ENCODE measurements at places on chromosomes 2 and 18.

GRCh38 chr2:30940839-30941238 is 133.6 kb upstream of the CAPN13 start:
- DNase-seq: no peak

DNA sequence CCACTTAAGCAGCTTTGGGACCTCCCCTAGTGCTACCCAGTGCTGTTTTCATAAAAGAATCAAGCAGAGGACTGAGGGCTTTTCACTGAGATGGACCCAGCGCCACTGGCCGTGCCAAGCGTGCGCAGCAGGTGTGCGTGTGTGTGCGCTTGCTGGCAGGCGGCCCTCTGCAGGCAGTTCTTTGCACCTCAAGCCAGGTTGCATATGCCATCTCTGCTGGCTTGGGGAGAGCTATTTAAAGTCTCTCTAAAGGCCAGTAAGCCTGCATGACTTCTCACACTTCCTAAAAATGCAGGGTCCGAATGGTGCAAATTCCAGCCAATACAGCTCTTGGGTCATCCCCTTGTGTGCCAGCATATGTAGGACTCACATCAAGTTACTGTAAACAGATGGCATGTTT is 255.5 kb downstream of the RNF152 start:
- no peak for DNase-seq

- DNase-seq: no peak
These were observed 109.3 kb upstream of the SP5 start for GRCh38 chr2:170605862-170606261.

GRCh38 chr18:70931942-70932814 is 643.3 kb downstream of the SOCS6 start:
- no peak for DNase-seq

GRCh38 chr2:226366920-226367319 is 432.7 kb downstream of the IRS1 start:
- DNase-seq: no peak

DNA sequence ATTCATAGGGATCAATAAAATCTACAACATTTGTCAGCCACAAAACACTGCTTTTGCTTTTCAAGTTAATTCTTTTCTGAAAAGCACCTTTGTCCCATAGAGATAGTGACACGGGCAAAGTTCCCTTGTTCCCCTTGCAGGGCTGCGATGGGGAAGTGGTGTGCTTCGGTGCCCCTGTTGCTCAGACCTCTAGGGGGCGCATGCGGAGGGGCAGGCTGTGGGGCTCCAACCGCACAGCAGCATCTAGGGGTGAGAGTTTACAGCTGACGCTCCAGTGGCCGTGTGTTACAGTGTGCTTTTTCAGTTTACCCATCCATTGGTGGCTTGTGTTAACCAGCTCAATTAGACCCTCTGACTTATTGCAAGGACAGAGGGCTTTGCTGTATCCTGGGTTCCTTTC is 1432.2 kb upstream of the ACVR2A start:
- no peak for DNase-seq

- DNase-seq: peak; percentile 51
These were observed 90.3 kb downstream of the RBMS1 start for GRCh38 chr2:160402997-160403979.

GRCh38 chr2:237096201-237096600 is 10.5 kb downstream of the COPS8 start:
- DNase-seq: no peak

DNA sequence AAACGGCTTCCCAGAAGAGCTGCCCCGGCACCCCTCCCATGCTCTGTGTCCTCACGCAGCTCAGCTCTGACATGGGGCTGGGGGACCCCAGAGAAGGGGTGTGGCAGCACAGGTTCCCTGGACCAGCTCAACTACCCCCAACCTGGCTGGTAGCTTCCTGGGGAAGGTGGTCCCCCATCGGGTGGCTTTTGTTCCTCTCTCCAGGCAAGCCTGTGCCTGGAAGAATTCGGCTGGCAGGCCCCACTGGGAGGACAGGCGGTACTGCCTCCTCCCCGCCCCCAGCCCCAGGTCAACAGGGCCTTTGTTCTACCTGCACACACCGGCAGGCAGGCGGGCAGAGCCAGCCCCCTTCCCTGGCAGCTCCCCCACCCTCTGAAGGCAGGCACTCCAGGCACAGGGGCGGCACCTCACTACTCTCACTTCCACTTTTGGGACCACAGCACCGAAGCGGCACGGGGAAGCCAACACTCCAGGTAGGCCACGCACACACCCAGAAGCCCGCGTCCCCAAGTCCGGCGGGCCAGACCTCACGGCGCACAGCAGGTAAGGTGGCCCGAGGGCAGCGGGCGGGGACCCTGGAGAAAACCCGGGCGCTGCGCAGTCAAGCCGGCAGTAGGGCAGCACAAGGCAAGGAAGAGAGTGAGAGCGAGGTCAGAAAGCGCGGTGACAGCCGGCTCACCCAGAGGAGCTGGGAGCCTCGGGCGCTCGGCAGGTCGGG is 1.3 kb downstream of the HS6ST1 start:
- DNase-seq: peak; percentile 42

DNA sequence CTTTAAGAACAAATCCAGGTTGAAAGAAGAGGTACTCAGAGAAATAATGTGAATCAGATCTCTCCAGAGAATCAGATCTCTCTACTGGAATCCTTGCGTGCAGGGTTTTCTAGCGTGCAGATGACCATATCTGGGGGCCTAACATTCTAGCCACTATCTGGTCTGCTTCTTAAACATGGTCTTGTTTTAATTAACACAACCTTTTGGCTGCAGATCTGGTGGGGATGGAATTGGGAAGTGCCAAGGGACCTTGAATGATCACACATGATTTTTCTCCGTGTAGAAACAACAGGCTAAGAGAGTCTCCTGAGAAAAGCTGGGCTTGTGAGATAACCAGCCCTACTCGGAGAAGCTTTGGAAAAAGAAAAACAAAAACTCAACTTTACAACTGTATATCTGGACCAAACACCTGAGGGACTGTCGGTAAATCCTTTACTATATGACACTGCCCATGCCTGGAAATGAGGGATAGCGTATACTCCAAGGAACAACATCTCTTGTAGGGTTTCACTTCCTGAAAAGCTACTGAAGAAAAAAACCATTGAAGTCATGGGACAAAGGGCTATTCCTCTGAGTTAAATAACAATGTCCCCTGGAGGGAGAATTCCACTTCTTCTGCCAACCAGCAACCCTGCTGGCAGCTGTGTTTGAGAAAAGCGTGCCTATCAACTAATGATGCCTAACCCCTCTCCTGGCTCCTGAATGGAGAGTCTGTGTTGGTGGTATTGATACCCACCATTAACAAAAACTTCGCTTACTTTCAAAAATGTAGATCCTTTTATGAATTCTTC is 171.0 kb upstream of the REV1 start:
- no peak for DNase-seq

DNA sequence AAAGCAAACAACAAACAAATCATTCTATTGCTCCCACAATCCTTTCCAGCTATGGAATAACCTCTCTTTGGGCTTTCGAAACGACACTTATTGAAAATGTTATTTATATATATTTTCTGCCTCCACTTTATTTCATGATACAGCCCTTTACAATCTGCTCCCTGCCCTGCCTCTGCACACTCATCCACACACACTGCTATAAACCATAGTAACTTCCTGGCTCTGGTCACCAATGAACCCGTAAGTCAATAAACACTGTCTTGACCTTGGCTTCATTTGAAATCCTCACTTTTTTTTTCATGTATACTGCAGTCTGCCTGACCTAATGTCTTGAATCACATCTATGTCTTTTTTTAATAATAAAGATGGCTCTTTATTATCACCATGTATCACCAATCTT is 161.5 kb downstream of the SLC39A10 start:
- DNase-seq: no peak

GRCh38 chr2:6999211-6999877 is 82.1 kb downstream of the RNF144A start:
- no peak for DNase-seq

- DNase-seq: no peak
These were observed 150.2 kb upstream of the POU3F3 start for GRCh38 chr2:104703669-104704068.

- DNase-seq: no peak
These were observed 28.7 kb upstream of the LRRC30 start for GRCh38 chr18:7202169-7202568.

GRCh38 chr2:217326238-217327022 is 466.6 kb upstream of the TNP1 start:
- no peak for DNase-seq

DNA sequence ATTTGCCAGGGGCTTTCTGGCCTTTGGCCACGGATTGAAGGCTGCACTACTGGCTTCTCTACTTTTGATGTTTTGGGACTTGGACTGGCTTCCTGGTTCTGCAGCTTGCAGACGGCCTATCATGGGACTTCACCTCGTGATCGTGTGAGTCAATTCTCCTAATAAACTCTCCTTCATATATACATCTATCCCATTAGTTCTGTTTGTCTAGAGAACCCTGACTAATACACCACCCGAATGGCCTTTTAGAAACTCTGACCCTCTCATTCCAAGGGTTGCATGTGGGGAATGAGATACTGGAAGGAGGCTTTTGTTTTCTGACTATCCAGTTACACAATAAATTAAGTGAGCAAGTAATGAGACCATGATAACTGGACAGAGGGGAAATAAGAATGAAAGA is 430.7 kb downstream of the CDH2 start:
- no peak for DNase-seq
